ENCODE measurements at places on chromosomes 5 and 9.

DNA sequence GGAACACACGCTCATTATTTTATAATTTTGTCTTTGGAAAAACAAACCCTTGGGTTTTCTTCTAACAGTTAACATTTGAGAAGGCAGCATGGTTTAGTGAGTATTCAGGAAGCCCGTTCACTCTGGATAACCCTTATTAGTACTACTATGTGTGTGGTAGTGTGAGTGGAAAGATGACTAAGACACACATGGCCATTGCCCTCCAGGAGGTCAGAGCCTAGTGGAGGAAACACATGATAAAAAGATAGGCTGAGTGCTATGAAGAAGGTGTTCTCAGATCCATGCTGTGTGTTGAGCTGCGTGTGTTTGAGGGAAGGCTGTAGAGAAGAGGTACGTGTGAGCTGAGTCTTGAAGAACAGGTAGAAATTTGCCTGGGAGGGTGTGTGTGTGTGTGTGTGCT lies 8.4 kb downstream of the C5orf47 start:
- DNase-seq: no peak

DNA sequence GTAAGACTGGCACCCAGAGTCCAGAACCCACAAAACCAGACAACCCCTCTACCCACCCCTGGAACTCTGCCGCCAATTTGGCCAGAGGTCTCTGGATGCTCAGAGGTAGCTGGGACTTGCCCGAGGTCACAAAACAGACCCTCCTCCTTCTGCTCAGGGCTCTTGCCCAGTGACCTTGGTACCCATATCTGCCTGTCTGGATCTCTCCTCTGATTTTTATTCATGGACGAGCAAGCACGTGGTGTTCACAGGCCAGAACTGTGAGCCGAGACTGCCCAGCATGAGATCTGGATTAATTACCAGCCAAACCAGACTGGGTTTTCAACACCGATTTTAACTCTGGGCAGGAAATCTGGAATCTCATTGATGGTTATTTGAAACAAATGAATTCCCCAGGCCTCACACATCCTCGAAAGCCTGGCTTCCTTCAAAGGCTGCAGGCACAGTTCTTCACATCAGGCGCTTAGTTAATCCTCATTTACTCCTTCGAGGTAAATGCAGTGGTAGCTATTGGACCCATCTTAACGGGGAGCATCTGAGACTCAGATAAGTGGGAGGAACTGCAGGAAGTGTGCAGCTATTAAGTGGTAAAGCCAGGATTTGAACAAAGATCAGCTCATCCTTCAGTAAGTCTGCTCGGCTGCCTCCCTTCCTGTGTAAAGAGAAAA lies 21.4 kb downstream of the COL27A1 start:
- no peak for DNase-seq

GRCh38 chr5:159763562-159763961 lies 152.7 kb upstream of the ADRA1B start:
- no peak for DNase-seq

GRCh38 chr5:102600964-102601363 lies 102.2 kb upstream of the SLCO6A1 start:
- DNase-seq: no peak

DNA sequence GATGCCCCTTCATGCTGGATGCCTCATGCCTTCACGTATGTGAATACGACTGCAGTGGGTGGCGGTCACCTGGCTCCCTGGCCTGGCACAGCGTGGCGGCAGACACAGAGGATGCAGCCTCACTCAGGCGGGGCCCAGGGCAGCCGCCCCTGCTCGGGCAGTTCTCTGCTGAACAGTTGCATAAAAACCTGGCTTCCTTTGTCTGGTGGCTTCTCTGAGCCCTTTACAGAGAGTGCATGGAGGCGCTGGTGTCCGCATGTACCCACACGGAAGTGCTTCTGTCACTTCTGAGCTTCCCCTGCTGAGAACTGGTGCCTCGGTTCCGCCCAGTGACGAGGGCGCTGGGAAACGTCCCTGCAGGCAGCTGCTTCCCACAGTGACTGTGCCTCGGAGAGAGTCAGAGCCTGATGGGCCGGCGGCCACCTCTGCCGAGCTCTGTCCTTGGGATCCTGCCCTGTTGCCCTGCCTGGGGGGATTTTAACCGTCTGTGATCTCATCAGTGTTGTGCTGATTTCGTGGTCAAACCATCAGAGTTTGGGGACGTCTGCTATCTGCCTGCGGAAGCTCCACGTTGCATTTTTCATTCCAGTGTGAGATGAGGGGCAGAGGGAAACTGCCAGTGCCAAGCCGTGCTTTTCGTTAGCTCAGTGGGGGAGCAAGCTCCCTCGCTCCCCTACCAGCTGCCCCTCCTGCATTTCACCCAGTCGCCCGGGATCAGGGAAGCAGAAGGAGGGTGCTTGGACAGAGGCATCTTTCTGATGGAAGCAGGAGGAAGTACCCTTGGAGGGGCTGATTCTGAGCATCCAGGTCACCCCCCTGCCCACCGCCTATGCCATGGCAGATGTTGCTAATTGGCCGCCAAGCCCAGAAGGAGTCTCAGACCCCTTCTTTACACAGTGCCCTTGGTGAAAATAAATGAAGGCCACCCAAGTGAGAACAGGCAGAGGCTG lies 153.0 kb upstream of the COL5A1 start:
- DNase-seq: no peak

DNA sequence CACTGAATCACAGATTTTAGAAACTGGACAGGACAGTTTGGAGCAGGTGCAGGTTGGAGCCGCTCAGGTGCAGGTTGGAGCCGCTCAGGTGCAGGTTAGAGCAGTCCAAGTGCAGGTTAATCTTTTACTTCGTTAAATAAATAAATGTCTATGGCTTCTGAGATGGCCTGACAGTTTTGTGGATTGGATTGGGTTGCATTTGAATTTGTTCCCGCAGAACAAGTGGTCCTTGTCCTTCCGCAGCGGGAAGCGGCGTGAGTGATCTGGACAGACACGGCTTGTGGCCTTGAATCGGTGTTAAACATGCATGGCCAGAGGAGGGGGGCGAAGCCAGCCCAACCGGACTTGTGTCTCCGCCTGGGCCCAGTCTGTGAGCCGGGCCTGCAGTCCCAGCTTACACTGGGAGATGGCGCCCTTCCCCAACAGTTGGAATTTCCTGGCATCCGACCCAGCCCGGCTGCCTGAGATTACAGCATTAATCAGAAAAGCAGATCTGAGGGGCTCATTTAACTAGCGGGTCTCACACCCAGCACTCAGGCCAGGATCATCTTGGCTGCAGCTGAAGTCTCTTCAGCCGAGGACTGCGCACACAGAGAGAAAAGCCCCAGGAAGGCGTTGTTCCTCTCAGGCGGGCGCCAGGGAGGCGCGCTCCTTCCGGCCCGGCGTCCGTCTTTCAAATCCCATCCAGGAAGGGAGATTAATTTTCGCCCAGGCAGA lies 1.5 kb upstream of the OLFM1 start:
- peak; percentile 78 for DNase-seq

DNA sequence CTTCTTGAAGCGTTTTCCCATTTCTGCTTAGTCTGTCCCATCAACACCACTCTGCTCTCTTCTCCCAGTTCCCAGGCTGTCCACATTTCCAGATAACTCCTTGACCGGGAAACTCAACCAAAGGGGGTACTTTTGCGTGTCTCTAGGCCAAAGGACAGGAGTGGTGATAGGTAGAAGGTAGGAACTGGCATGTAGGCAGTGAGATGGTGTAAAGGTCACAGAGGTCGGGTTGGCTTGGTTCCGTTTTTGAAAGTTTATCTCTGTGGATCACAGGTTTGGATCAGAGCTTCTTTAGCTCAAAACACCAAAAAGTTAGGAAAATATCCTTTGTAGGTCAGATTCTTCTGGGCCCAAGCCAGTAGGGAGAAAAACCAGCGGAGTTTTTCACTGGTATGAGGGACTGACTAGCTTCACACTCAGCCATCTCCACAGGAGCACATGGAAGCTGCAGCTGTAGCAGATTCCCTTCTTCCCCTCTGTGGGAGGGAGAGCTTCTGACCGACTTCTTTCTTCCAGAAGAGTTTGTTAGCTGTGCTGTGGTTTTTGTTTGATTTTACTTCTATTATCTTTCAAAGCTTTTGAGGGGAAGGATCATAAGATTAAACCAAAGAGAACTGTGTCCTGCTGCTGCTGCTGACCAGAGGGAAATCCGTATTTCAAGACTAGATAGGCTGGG lies 98.4 kb upstream of the DMRT1 start:
- no peak for DNase-seq

DNA sequence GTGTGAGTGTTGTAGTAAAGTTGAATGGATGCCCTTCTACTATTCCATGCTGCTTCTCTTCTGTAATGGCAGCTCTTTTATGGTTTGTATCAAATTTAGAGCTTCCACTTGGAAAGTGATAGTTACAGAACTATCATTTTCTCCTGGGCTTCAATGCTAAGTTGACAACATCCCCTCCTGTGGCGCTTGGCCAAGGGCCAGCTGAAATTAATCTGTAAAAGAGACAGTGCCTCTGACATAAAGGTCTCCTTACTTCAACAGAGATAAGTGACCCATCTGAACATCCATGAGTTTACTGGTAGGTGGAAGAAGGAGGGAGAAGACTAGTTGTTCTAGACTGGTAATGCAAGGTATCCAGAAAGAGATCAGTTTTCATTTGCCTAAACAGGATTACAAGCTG lies 39.7 kb downstream of the CHSY3 start:
- no peak for DNase-seq
